ENCODE measurements at places on chromosomes 7 and 10.

GRCh38 chr10:34015700-34016099 is 681.2 kb upstream of the NRP1 start:
- no peak overlapping the region for H3K27ac ChIP-seq
- H3K4me1 ChIP-seq, result no peaks in the 10 kb centered on the region
- DNase-seq, result no peak
- H3K27me3 ChIP-seq, result no peaks in the 10 kb centered on the region
- no peaks in the 10 kb centered on the region for H3K36me3 ChIP-seq

GRCh38 chr7:74290981-74291441 is 1.8 kb downstream of the CLIP2 start:
- peaks cover 49% of the 10 kb centered on the region for H3K4me1 ChIP-seq
- no peak for DNase-seq
- peak overlapping the region; percentile 93 for H3K27ac ChIP-seq
- no peaks in the 10 kb centered on the region for H3K36me3 ChIP-seq

- H3K27me3 ChIP-seq, result no peaks in the 10 kb centered on the region
- H3K27ac ChIP-seq, result no peak overlapping the region
- DNase-seq, result no peak
- H3K4me1 ChIP-seq, result no peaks in the 10 kb centered on the region
- H3K4me3 ChIP-seq, result no peak overlapping the region
These were observed 108.3 kb upstream of the CNTNAP2 start for GRCh38 chr7:146008293-146008692.

DNA sequence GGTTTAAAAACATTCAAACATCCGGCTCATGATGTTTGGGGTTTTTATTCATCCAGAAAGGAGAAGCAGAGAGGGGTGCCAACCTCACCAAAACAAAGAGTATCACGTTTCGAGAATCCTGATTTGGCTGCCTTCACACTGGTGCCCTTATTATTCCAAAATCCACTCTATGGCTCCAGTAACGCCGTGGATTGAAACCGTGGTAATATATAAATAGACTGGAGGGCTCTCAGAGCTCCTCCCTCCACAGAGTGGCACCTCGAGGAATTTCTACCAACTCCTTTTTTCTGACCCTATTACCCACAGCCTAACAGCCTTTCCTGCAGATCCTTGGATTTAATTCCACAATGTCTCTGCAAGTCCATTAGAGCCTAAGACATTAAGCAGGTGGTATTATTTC is 353.6 kb downstream of the CRPPA start:
- H3K27ac ChIP-seq, result no peak overlapping the region
- DNase-seq, result no peak
- H3K36me3 ChIP-seq, result no peaks in the 10 kb centered on the region
- H3K4me3 ChIP-seq, result no peak overlapping the region
- no peaks in the 10 kb centered on the region for H3K4me1 ChIP-seq
- H3K27me3 ChIP-seq, result no peaks in the 10 kb centered on the region

- H3K4me1 ChIP-seq, result peaks cover 10% of the 10 kb centered on the region
- no peaks in the 10 kb centered on the region for H3K36me3 ChIP-seq
- H3K27ac ChIP-seq, result no peak overlapping the region
- H3K4me3 ChIP-seq, result no peak overlapping the region
- no peak for DNase-seq
These were observed 58.7 kb upstream of the ANTXRL start for GRCh38 chr10:46227936-46228562.

DNA sequence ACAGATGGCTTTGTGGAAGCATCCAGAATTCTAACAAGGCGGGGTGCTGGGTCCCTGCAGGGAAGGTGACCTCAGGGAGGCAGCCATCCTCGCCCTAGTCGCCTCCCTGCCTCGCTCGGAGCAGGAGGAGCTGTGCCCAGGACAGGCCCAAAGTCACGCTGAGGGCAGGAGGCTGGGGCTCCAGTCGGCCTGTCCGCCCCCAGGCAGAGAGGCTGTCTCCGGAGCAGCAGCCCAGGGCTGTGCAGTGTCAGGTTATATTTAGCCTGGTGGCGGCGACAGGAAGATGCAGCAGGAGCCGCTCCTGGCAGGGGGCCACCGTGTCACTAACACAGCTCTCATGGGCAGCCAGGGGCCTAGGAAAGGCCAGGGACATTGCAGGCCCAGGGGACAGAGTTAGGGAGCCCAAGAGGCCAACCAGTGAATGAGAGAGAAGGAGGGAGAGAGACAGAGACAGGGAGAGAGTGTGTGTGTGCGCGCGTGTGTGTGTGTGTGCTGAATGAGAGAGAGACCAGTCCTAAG is 13.5 kb downstream of the KCNH2 start:
- no peak for DNase-seq
- no peak overlapping the region for H3K4me3 ChIP-seq
- H3K27me3 ChIP-seq, result no peaks in the 10 kb centered on the region
- no peaks in the 10 kb centered on the region for H3K36me3 ChIP-seq

- no peak overlapping the region for H3K4me3 ChIP-seq
- peaks cover 10% of the 10 kb centered on the region for H3K4me1 ChIP-seq
- H3K36me3 ChIP-seq, result no peaks in the 10 kb centered on the region
- no peaks in the 10 kb centered on the region for H3K27me3 ChIP-seq
- DNase-seq, result no peak
These were observed 54.7 kb downstream of the STEAP1B start for GRCh38 chr7:22445140-22445743.

DNA sequence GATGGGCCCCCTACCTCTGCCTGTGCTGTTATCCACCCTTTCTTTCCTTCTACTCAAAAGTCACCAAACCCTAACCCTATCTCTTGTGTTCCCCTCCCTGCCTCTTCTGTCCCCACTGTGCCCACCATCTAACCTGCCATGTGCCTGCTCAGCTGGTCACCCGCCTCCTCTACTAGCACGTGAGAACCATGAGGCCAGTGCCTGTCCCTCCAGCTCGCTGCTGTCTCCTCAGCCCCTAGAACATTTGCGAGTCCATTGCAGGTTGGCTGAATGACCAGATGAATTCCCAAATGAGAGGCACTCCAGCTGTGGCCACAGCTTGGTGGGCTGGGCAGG is 129.0 kb downstream of the ARHGAP22 start:
- H3K27ac ChIP-seq, result no peak overlapping the region
- no peaks in the 10 kb centered on the region for H3K36me3 ChIP-seq
- no peak for DNase-seq
- H3K4me3 ChIP-seq, result no peak overlapping the region
- peaks cover 5% of the 10 kb centered on the region for H3K4me1 ChIP-seq

GRCh38 chr10:85151506-85151905 is 823.1 kb downstream of the CCSER2 start:
- no peaks in the 10 kb centered on the region for H3K27me3 ChIP-seq
- peaks cover 6% of the 10 kb centered on the region for H3K4me1 ChIP-seq
- H3K4me3 ChIP-seq, result no peak overlapping the region

DNA sequence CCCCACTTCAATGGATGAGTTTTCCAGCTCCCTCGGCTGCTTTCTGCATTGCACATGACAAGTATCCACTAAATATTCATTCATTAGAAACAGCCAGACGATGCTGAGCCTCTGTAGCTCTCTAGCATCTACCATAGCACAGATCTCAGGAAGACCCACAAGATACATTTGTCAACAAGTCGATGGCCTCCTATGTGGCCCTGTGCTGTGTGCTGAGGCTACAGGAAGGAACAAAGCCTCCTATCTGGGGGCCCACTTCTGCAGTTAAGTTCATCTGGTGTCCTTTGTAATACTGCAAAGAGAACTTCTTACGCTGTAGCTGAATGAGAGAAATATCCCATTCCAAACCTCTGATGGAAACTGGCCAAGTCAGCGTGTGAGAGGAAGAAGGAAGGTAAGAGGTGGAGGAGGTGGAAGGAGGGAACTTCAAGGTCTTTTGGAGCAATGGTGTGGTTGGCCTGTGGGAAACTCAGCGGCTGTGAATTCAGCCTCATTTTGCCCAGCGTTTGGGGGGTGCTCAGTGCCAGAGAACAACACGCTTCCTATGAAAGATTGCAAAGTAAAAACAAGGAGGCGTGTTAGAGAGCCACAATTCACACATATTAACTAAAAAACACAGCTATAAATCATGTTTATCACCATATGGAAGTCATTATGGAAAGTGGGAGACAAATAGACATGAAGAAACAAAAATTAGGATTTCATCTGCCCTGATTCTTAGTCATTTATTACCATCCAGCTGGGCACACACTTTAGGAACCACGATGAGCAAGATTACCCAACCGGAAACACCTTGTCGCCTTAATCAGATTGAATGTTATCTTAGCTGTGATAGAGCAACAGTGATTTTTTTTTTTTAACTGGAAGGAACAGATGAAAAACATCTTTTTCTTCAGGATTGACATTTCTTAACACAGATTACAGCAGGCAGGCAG is 62.2 kb upstream of the USP6NL start:
- H3K27me3 ChIP-seq, result no peaks in the 10 kb centered on the region
- H3K4me1 ChIP-seq, result no peaks in the 10 kb centered on the region
- H3K36me3 ChIP-seq, result no peaks in the 10 kb centered on the region
- no peak overlapping the region for H3K4me3 ChIP-seq
- no peak overlapping the region for H3K27ac ChIP-seq

GRCh38 chr10:132526676-132527075 is 10.9 kb upstream of the INPP5A start:
- no peaks in the 10 kb centered on the region for H3K4me1 ChIP-seq
- no peak overlapping the region for H3K4me3 ChIP-seq
- H3K27me3 ChIP-seq, result no peaks in the 10 kb centered on the region
- H3K27ac ChIP-seq, result no peak overlapping the region
- no peaks in the 10 kb centered on the region for H3K36me3 ChIP-seq
- peak; percentile 6 for DNase-seq

DNA sequence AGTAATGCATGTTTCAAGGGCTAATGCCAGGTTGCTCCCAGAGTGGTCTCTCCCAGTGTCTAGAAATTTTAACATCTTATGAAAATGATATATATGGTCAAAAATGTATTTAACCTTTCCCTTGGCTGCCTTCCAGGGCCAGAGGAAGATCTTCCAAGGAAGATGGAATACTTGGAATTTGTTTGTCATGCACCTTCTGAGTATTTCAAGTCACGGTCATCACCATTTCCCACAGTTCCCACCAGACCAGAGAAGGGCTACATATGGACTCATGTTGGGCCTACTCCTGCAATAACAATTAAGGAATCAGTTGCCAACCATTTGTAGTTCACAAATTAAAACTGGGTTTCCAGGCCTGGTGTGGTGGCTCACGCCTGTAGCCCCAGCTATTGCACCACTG is 9.0 kb downstream of the GATAD1 start:
- peaks cover 6% of the 10 kb centered on the region for H3K36me3 ChIP-seq
- no peak overlapping the region for H3K4me3 ChIP-seq
- H3K4me1 ChIP-seq, result no peaks in the 10 kb centered on the region
- no peak for DNase-seq
- no peaks in the 10 kb centered on the region for H3K27me3 ChIP-seq

GRCh38 chr7:106187613-106188350 is 75.7 kb upstream of the SYPL1 start:
- no peak overlapping the region for H3K27ac ChIP-seq
- H3K27me3 ChIP-seq, result no peaks in the 10 kb centered on the region
- no peak overlapping the region for H3K4me3 ChIP-seq
- no peak for DNase-seq
- H3K4me1 ChIP-seq, result no peaks in the 10 kb centered on the region
- no peaks in the 10 kb centered on the region for H3K36me3 ChIP-seq

DNA sequence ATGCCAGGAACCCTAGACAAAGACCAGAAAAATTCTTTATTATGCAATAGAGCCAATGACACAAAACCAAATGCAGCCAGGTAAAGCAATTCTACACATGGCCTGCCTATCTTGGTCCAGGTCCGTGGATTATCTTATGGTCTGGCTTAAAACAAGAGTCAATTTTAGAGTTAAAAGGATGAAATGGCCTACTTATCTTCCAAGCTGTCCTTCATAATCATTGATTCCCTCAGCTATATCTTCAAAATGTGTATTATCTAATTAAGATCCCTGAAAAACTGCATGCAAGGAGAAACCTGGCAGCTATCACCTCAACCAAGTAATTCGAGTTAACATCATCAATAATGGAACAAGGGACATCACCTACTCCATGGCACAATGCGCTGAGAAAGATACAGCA is 479.4 kb upstream of the NRP1 start:
- H3K4me1 ChIP-seq, result peaks cover 15% of the 10 kb centered on the region
- no peak overlapping the region for H3K4me3 ChIP-seq
- DNase-seq, result no peak
- no peaks in the 10 kb centered on the region for H3K27me3 ChIP-seq
- H3K36me3 ChIP-seq, result no peaks in the 10 kb centered on the region
